ENCODE measurements at places on chromosomes 6 and 20.
A peak's percentile ranks its signal among the peaks of the same experiment; 100 is the strongest.

DNA sequence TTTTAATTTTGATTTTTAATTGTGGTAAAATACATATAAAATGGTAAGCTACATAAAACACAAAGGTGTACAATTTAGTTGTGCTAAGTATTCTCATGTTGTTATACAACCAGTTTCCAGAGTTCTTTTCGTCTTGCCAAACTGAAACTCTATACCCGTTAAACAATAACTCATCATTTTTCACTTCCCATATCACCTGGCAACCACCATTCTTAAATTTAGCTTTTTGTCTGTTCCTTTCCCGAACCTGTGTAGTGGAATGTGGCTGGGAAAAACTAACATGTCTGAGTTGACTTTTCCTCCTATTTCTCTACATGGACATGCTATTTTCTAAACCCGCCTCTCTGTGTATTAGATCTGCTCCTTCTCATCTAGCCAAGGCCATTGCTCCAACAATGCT, 27.6 kb downstream of the RPRD1B start:
- no peak for DNase-seq

DNA sequence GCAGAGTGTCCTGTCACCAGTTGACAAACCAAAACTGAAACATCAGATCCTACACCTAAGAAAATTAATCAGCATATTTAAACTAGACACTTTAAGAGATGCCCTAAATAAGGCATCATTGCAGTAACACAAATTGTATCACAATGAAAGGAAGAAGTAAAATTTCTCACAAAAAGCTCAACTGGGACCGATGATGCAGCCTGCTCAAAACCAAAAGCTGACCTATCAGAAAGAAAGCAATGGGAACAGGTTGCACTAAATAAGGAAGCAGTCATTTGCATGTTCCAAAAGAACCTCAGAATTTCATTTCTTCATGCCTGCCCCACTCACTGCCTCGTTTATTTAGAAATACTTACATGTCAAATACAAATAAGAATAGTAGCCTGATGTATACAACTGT, 12.1 kb downstream of the HIVEP2 start:
- DNase-seq = no peak

GRCh38 chr6:27517928-27518787, 45.3 kb upstream of the ZNF184 start:
- peak; percentile 31 for DNase-seq

DNA sequence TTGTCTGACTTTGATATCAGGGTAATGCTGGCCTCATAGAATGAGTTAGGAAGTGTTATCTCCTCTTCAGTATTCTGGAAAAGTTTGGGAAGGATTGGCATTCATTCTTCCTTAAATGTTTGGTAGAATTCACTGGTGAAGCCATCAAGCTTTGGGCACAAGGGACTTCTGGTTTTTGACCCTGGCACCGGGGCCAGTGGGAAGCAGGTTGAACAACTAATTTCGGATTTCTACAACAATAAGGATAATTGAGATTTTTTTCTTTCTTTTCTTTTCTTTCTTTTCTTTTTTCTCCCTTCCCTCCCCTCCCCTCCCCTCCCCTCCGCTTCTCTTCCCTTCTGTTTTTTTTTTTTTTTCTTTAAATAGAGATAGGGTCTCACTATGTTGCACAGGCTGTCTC, 70.4 kb downstream of the EFCAB8 start:
- no peak for DNase-seq

- peak; percentile 61 for DNase-seq
These were observed 10.6 kb downstream of the CTCFL start for GRCh38 chr20:57514273-57514751.

DNA sequence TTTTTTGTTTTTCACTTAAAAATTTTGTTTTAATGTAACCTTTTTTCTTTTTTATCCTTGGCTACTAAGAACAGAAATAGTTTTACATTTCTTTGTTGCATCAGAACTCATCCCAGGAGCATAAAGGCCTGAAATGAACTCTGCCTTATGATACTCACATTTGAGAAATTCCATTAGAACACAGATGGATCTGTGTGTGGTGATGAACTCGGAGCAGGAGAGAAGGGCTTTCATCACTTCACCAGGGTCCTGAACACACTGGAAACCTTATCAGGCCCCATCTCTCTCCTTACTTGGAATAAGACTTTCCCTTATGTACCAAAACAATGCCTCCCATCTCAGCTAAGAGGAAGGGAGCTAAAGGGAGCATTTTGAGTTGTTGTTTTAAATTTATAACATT, 139.4 kb downstream of the PHF3 start:
- no peak for DNase-seq

GRCh38 chr6:75802366-75802765, 53.3 kb downstream of the MYO6 start:
- no peak for DNase-seq

GRCh38 chr6:52759085-52759484, 4.2 kb downstream of the GSTA2 start:
- no peak for DNase-seq

DNA sequence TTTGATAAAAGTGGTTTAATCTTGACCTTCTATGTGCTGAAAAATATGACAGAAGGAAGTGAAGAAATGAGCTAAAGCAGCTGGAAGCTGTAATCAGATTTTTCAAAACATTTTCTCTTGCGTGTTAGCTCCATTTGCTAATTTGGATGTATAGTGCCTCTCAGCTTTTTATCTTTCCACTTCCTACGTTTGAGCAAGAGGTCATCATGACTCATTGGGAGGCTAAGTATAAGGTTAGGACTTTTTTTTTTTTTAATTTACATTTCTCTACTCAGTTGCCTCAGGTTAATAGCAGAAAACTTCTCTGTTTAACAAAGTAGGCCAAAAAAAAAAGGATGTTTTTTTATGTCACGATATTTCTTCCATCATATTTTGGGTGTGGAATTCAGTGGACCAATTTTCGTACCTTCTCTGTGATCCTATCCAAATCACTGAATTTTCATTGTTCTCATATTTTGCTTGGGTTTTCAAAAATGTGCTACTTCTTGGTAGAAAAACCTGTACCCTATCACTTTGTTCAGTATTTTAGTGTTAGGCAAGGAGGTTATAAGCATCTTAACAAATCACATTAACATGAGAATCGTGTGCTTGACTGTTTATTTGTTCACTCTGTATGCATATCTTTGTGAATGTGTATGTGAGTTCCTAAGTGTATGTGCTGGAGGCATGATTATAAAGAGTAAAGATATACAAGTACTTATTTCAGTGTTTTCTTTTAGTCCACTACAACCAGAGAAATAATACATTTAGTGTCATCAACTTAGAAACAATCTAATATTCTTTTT, 1028.3 kb upstream of the EYS start:
- DNase-seq = no peak

DNA sequence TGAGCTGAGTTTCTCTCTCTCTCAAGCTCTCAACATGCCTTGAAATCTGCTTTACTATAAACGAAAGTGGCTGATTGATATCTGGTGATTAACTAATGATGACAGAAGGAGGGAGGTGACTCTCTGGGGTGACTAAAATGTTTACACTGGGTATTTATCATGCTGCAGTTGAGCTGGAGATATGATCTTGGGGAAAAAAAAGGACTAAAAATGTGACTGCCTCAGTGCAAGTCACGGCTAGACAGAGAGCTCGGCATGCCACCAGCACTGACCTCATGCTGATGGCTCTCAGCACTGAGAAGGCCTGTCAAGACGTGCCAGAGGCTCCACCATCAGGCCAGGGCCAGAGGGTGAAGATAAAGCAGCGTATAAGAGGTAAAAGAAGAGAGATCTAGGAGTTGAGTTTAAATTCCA, 103.1 kb upstream of the SPACA1 start:
- DNase-seq = no peak

GRCh38 chr6:90351696-90352095, 55.1 kb upstream of the BACH2 start:
- DNase-seq = no peak

GRCh38 chr6:42616716-42617115, 52.9 kb downstream of the UBR2 start:
- no peak for DNase-seq

- no peak for DNase-seq
These were observed 34.9 kb upstream of the PRDM1 start for GRCh38 chr6:106051226-106051625.

GRCh38 chr6:74117113-74117512, 421.1 kb downstream of the CD109 start:
- no peak for DNase-seq

DNA sequence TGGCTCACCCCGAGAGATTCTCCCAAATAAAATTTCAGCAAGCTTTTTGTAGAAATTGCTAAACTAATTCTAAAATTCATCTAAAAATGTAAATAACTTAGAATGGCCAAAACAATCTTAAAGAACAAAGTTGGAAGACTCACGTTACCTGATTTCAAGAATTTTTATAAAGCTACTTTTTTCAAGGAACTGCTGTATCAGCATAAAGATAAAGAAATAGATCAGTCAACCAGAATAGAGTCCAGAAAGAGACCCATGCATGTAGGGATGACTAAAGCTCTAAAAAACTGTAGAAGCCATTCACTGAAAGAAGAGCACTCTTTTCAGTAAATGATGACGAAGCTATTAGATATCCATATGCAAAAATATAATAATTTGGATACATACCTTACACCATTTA, 652.1 kb downstream of the TBC1D32 start:
- no peak for DNase-seq

DNA sequence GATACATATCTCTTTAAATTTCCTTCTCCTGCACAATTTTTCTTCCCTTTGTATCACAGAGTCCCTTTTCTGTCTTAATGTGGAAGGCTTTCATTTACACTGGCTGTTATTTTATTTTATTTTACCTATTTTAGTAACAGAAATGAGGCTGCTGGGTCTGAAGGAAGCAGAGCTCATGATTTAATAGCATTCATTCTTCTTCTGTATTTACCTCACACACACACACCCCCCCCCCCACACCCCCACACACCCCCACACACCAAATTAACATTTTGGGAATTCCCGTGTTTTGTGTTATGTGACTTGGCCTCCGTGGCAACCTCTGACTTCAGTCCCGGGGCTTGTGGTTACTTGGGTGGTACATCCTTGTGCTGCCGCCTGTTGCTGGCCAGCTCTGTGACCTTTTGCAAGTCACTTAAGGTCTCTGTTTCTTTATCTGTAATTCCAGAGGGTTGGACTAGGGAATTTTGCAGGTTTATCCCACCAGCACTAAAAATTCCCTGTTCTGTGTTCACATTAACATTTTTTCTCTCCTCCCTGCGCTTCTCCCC, 108.8 kb downstream of the TIAM2 start:
- no peak for DNase-seq

- DNase-seq = no peak
These were observed 6.2 kb downstream of the NCOA5 start for GRCh38 chr20:46083531-46084061.

DNA sequence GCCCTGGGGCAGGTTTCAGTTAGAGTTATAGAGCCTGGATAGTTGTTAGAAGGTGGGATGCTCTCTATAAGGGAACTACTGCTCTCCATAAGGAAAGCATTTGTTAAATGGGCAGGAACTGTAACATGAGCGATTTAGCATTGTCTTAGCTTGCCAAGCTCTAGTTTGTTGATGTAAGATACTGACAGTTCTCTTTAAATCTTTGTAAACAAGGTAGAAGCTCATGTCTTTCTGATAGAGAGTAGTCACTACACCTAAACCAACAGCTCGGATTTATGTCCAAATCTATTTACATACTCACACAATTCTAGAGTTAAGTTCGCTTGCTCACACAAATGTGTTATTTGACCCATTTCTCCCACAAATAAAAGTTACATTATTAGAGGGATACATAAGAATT, 87.3 kb downstream of the PLCB1 start:
- no peak for DNase-seq

- DNase-seq = no peak
These were observed 56.5 kb upstream of the TENT5A start for GRCh38 chr6:81808851-81809570.

GRCh38 chr6:12097791-12098190, 85.7 kb downstream of the HIVEP1 start:
- DNase-seq = no peak

DNA sequence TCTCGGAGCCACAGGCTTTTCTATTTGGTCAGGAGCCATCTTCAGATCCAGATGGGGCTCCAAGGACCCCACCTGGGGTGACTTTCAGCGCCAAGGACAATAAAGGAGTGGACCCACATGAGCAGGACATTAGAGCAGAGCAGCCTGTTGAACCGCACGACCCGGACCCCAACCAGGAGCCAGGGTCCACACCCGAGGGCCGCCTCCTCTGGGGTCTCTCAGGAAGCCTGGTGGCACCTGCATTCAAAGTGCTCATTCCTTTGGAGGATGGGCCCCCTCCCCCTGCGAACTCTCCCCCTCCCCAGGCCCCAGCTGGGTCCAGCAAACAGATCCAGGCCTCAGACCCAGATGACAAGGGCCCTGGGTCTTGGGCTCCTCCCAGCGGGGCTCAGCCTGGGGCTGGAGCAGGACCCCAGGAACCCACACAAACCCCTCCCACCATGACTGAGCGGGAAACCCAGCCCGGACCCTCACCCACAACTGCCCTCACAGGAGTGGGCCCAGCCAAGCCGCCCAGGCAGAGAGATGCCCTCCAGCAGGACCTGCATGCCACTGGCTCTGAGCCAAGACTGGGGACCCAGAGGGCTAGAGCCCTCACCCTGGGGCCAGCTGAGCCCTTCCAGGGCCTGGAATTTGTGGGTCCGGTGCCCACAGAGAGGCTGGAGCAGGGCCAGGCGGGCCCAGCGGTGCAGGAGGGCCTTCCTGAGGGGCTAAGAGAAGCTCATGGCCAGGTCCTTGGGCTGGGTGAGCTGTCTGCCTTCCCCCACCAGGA, 23.9 kb downstream of the RAB44 start:
- DNase-seq = no peak

DNA sequence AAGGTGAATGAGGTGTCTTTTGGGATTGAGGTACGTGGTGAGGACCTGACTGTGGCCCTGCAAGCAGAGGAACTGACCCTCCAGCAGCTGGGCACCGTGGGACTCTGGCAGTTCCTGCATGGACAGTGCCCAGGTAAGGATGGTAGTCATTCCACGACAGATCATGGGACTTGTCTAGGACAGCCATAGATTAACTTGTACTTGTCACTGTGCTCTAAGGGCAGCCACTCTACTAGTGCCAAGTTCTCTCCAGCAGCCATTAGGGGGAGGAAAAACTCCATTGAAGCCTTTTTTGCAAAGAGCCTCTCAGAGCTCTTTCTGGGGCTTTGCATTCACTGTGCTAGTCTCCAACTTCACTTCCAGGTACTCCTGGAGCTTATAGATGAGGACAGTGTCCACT, 20.4 kb downstream of the TAF11 start:
- no peak for DNase-seq

DNA sequence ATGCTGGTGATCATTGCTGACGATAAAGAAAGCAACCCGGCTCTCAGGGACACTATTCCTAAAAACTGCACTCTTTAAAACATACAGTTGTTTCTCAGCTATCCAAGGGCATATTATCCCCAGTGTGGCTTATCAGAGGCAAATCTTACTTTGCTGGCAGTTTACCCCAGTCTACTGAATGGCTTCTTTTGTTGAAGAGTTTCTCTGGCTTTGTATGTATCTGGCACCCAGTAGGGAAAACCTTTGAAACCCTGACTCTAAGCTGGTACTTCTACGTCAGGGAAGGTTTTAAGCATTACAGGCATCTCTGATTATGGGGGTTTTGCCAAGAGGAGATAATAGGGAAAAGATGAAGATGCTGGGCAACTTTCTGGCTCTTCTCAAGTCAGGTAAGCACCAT, 637.6 kb upstream of the CHD6 start:
- DNase-seq = no peak
